Right hindlimb (tissue), 1 donor: ENCODE measurements at places on chromosomes 13 and 19.
A peak's percentile ranks its signal among the peaks of the same experiment; 100 is the strongest.

DNA sequence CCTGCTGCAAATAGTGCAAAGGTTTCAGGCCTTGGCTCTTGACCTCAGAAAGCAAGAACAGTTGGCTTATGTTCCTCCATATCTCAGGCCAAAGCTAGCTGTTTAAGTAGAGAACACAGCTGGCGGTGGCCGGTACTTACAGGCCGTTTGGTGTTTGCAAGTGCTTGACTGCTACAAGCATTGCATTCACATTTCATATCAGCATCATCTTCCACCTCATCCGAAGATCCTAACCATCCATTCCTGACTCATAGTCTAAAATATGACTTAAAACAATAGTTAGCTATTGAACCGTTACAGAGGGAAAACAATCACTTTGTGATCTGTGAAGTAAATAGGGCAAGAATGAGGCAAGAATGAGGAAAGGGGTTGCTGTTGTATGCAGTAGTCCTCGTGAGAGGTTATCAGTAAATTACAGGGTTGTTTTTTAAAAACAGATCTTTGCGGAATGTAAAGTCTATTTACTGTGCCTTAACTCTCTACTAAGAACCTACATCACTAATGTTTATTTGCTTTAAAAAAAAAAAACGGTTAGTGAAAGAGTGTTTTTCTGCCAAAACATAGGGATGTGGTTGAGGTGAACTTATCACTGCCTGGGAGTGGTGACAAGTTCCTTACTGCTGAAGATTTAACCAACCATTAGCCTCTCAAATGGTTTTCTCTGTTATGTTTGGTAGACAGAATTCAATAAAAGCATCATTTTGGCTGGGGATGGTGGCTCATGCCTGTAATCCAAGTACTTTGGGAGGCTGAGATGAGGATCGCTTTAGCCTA lies 21.6 kb upstream of the WDR88 start:
- no peak for DNase-seq

- no peak for DNase-seq
Observed at GRCh38 chr19:15479391-15480345, at the start of gene PGLYRP2. Gene PGLYRP2 (minus strand): TSS chr19:15479501. CDS start chr19:15479371, 130 bp downstream.

DNA sequence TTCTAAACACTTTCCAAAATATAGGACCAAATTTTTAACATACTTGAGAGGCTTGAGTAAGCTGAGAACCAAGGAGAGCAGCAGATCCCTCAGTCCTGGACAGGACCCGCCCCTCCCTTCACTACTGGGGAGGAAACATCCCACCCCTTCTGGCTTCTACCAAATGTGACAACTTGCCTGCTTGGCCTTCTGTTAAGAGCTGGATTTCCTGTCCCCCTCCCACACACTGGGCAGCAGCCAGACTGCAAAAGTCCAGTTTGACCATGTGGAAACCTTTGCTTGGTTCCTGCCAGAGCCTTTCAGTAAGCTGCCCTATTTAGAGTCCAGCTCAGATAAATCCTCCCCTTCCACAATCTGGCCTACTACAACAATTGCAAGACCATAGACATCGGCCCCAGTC lies 84.3 kb downstream of the FGF14 start:
- DNase-seq: peak; percentile 70

DNA sequence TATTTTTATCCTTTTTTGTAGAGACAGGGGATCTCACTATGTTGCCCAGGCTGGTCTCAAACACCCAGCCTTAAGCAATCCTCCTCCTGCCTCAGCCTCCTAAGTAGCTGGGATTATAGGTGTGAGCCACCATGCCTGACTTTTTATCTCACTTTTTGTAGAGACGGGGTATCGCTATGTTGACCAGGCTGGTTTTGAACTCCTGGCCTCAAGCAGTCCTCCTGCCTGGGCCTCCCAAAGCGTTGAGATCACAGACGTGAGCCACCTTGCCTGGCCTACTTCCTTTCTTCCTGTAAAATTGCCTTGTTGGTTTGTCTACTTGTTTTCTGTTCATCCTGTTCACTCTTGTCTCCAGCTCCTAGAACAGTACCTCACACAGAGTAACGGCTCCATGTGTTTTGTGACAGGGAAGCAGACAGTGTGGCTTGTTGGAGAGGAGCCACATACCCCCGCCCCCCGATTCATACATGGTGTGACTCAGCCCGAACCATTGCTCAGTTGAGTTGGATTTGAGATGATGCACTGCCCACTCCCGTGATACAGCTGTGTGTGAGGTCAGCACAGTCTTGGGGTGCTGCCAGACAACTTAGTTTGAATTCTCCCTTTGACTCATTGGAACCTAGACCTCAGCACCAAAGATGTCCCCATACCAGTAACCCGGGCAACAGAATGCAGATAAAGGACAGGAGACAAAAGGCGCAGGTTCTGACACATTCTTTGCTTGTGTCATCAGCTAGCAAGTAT lies 34.2 kb downstream of the GPR42 start:
- peak; percentile 34 for DNase-seq

GRCh38 chr13:82713687-82714405 lies 1168.4 kb downstream of the SLITRK1 start:
- DNase-seq: no peak

GRCh38 chr13:25180775-25181537 lies 8.9 kb upstream of the AMER2 start:
- DNase-seq: no peak

GRCh38 chr13:103097366-103097928 lies 31.2 kb upstream of the SLC10A2 start:
- DNase-seq: no peak

- DNase-seq: no peak
Observed at GRCh38 chr13:43804461-43805070, 17.8 kb upstream of the ENOX1 start.

GRCh38 chr19:3387645-3388589 lies 21.5 kb downstream of the NFIC start:
- DNase-seq: peak; percentile 88

- no peak for DNase-seq
Observed at GRCh38 chr13:36848199-36848982, 29.4 kb downstream of the RFXAP start.

DNA sequence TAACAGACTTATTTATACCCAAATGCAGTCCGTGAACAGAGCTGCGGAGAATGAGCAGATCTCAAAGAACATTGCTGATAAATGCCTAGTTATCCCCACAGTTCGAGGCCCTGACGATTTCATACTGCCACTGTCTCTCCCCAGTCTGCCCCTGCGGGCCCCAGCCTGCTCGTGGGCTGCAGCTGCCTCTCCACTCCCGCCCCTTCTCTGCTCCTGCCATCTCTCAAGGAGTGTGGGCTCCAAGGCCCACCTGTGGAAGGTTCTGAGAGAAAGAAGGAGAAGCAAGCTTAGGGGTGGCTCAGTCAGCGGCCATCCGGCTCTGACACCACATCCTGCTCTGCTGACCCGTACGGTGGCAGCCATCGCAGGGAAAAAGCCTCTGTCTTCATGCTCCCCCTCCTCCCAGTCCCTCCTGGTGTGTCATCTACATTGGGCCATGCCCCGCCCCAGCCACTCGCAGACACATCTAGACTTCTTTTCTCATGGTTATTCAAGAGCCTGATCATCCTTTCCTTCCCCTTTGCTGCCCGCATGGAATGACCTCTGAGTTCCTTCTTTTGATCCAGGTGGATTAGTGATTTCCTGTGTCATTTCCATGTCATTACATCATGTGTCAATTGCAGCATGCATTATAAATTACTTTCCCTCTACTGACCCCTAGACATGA lies 52.0 kb downstream of the EPS15L1 start:
- no peak for DNase-seq

DNA sequence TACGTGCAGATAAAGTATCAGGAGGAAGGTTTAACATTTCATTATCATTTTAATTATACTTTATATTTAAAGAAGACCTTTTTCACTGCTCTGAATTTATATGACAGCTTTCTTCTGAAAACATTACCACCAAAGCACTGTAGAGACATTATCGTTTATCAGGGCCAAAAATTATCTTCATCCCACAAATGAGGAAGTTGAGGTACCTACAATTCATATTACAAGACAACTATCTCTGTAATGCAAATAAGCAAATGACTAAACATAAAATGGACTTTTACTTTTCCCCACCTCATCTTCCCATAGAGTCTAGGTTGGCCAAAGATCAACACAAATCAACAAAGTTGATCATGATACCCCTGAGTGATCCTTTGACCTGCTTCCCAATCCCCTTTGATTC lies 30.9 kb upstream of the SMAD9 start:
- no peak for DNase-seq

- DNase-seq: no peak
Observed at GRCh38 chr13:111859354-111860230, 207.4 kb upstream of the SOX1 start.

DNA sequence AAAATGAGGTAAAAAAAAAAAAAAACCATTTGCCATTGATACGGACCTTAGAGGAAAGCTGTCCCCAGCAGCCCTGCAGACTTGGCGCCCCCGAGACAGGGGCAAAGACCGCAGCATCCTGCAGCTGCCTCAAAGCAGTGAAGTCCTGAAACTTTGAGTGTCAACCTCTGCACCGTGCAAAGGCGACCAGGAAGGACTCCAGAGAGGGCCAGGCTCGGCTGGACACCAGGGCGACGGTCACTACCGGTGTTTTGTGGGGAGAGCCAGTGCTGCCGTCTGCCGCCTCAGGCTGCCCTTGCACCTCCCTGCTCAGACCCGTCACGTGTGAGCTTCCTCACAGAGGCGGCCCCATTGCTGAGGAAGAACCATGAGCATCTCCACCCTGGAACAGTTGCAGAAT lies 146.7 kb upstream of the SPACA7 start:
- DNase-seq: no peak

DNA sequence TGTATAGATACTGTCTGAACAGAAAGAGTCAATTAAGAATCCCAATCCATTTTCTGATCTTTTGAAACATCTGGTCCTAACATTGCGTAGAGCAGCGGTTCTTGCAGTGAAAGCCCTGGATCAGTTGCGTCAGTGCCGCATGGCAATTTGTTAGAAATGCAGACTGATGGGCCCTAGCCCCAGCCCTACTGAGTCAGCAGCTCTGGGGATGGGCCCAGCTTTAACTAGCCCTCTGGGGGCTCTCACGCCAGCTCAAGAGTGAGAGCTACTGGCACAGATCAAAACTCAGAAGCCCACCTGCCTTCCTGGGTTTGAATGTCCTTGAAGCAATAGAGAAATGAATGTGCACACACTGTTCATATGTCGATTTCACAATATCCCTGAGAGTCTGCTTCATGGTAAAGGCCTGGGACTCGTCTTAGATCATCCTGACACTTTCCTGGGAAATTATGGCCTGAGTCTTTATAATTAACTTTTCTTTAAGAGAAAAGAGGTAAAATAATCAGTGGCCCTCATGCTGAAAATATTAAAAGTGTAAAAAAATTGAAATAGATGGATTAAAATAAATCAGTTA lies 206.8 kb upstream of the TMTC4 start:
- no peak for DNase-seq

DNA sequence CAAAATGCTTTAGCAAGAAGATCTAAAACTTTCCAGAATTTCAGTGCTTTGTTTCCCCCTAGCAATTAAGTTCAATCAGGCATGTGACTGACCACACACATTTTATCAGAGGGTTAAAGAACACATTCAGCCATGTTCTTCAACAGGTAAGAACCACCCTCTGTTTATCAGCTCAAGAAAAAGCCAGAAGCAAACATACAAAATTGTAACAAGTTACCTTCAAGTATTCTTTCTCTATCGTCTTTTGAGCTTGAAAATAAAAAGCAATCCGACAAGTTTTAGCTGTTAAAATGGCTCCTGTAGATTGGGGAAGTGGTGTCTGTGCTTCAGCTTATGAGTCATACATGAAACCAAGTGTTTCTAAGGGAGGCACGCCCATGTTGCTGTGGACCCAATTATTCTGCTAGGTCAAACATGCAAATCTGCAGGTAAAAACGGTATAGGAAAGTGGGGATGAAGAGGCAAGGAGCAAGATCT lies at the start of gene ELF1:
Gene ELF1 (minus strand): TSS at position 306 of the 477 bp plus-strand sequence. CDS start 37,262 bp downstream, outside the sequence.
- DNase-seq: no peak

DNA sequence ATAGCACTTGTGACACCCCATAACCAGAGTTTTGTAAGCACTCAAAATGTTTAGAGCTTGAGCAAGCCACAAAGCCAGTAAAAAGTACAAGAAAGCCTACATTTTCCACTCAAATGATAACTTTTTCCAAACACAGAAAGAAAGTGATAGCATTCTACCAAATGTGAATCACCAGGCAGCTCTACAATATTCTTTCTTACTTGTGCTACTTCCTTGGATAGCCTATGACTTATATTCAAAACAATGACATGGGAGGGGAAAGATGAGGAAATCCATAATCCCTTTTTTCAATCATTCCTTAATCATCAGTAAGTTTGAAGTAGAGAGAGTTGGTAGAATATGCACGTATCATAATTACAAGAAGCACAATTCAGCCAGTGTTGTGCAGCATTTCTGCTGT lies 650.8 kb upstream of the PCDH9 start:
- DNase-seq: no peak

GRCh38 chr13:38686577-38687245 lies at the start of gene FREM2:
Gene FREM2 (plus strand): TSS chr13:38687077. CDS start chr13:38687345, 268 bp downstream.
- peak; percentile 68 for DNase-seq

- DNase-seq: no peak
Observed at GRCh38 chr13:62094932-62095331, 679.3 kb upstream of the PCDH20 start.

- peak; percentile 87 for DNase-seq
Observed at GRCh38 chr13:32905864-32906180, 110.4 kb upstream of the KL start.

DNA sequence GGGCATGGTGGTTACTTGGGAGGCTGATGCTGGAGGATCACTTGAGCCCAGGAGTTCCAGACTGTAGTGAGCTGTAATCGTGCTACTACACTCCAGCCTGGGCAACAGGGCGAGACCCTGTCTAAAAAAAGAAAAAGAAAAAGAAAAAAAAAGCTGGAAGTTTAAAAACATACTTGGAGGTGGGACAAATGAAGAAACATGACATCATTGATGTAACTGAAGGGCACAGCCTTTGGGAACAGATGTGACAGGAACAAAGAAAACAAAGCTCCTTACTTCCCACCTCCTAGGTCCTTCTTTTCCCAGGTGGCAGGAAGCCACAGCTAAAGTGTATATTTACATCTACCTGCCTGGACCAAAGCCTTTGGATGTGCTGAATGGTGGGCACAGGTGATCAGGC lies 1.9 kb downstream of the PEX11G start:
- DNase-seq: no peak

- DNase-seq: no peak
Observed at GRCh38 chr13:54643863-54644262, 1615.2 kb downstream of the OLFM4 start.

DNA sequence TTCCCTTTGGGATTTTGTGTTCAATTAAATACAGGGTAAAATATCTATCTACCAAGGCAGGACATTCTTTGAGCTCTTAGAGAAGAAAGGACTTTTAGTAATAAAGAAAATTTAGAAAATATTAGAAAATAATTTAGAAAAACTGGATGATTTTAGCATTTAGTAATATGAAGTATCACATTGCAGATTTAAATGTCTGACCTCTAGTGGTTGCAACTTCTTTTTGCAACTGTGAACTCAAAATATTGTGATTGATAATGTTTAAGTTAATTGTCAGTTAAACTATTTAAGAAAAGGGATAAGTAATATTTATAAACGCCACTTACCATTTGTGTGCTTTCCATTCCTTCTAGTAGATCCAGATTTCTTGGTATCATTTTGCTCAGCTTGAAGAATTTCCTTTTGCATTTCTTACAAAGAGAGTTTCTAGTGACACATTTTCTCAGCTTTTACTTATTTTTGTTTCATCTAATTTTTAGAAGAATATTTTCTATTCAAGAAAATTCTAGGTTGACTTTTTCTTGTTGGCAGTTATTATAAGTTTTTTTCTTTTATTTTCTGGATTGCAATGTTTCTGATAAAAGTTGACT lies 10.3 kb upstream of the POSTN start:
- DNase-seq: no peak
